ENCODE measurements at places on chromosomes 5 and 9. TPM values are rescaled to one million over a fixed set of nuclear protein-coding genes. Genes with fewer than 3 reads are reported as not detected.

The CAMLG gene
- total RNA-seq: 24.7 TPM

The CDH12 gene
- not detected for total RNA-seq

The HIGD2A gene
- 33.3 TPM for total RNA-seq

The SERF1A gene
- total RNA-seq: 2.2 TPM

The CACNA1B gene
- not detected for total RNA-seq

The C8G gene
- not detected for total RNA-seq

The TMOD1 gene
- total RNA-seq: 0.18 TPM

The CAST gene
- total RNA-seq: 183 TPM

The AK8 gene
- total RNA-seq: under 0.01 TPM

The PLEKHG4B gene
- total RNA-seq: 1.1 TPM

The SHLD3 gene
- 3.9 TPM for total RNA-seq

The OCLN gene
- 0.83 TPM for total RNA-seq

The IL4 gene
- total RNA-seq: not detected

The GRIA1 gene
- total RNA-seq: 1.4 TPM

The MORN5 gene
- total RNA-seq: not detected

The PCDHGA8 gene
- 2.2 TPM for total RNA-seq

The AP3B1 gene
- 67.8 TPM for total RNA-seq

The TMED7 gene
- 173 TPM for total RNA-seq

The CNTRL gene
- total RNA-seq: 7.3 TPM

The SYNPO gene
- total RNA-seq: 3.0 TPM

The CPEB4 gene
- 22.6 TPM for total RNA-seq

The OTP gene
- total RNA-seq: not detected

The SLC34A3 gene
- total RNA-seq: not detected

The PAPPA gene
- 12.4 TPM for total RNA-seq

The SAP30L gene
- 13.1 TPM for total RNA-seq

The PCDHA9 gene
- total RNA-seq: under 0.01 TPM

The CCL28 gene
- under 0.01 TPM for total RNA-seq

Data from IMR-90 (cell line).